Endodermal cell (in vitro differentiated cells): ENCODE measurements at places on chromosomes 2 and 18. TPM values are rescaled to one million over a fixed set of nuclear protein-coding genes. Genes with fewer than 3 reads are reported as not detected.

DNA sequence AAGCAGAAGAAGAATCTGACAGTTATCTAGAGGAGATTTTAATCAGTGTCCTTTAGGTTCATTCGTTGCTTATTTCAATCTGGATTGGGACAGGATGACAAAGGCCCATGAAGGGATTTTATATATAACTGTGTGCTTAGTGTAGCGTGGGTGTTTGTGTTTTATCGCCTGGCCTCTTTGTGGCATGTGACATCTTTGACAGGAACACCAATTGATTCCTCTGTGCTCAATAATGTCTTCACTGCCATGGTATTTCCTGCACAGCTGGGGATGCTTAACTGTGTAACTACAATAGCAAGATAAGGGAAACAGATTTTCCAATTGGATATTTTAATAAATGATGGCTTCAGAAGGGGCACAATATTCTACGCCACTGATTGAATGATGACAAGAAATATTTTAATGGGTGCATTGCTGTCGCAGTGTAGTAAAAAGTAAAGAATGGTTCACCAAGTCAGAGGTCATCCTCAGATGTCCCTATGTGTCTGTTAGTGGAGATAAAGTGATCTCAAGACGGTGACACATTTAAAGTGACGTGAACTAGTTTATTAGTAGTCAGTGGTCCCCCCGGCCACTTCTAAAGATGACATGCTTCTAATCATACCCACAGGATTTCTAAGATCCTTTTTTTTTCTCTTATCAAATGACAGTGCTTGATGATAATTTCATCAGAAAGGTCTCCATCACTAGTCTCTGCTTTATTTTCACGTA is 160.4 kb downstream of the AGAP1 start:
- H3K27ac ChIP-seq: peak overlapping the region; percentile 9
- no peaks in the 10 kb centered on the region for H3K27me3 ChIP-seq
- peaks cover 4% of the 10 kb centered on the region for H3K4me1 ChIP-seq

RTP5 gene
- not detected in 2 replicates for total RNA-seq

DNA sequence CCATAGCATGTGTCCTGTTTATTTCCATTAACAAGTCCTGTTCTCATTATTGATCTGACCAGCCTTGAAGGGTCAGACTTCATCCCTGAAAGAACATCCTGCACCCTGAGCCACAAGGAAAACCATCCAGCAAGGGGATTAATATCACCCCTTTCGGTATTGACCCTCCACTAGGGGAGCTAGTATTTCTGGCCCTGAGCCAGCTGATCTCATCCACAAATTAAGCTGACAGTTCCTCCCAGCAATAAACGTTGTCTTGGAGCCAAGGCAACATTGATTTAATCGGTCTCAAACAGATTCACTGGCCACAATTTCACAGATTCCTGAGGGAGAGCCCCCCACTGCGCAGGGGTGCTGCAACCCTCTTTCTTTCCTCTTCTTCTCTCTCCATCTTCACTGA is 353.1 kb upstream of the FANCL start:
- no peaks in the 10 kb centered on the region for H3K36me3 ChIP-seq
- H3K27me3 ChIP-seq: no peaks in the 10 kb centered on the region
- no peak overlapping the region for H3K4me3 ChIP-seq
- H3K4me1 ChIP-seq: no peaks in the 10 kb centered on the region

DNA sequence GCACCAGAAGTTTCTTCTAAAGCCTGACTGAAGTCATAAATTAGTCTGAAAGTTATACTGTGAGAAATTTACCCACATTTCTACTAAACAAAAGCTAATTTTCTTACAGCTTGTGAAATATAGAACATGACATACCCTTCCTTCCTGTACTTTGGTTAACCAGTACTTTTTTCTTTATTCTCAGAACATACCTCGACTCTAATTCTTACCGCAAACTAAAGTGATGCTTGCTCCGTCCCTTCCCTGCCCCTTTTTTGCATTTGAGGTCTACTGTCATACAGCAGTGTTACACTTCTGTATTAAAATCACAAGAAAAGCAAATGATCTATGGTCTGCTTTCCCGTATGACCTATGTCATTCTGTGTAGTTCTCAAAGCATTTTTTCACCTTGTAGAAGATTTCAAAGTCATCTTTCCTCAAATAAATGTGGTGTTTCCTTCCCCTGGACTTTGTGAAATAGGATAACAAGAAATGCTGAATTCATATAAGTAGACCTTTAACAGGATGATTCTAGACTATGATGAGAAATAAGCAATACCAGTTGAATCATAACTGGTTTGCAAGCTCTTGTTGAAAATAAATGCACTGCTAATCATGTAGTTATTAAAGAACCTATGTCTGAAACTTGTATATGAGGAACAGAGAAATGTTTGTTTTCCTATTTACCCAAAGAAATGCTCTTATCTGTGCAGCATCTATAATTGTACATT is 30.4 kb downstream of the CYTIP start:
- H3K27ac ChIP-seq: no peak overlapping the region
- no peak overlapping the region for H3K4me3 ChIP-seq
- no peak for DNase-seq
- no peaks in the 10 kb centered on the region for H3K4me1 ChIP-seq
- no peaks in the 10 kb centered on the region for H3K36me3 ChIP-seq
- H3K27me3 ChIP-seq: peaks cover 21% of the 10 kb centered on the region

MROH2A gene
- total RNA-seq: not detected in 2 replicates

SNX17 gene
- 77.6 to 92.6 TPM (median 89.3 TPM) in 3 replicates for total RNA-seq

MLPH gene
- total RNA-seq: 1.0 to 2.0 TPM (median 1.0 TPM) in 3 replicates

GRCh38 chr18:50250935-50251334 is 15.4 kb downstream of the CFAP53 start:
- no peaks in the 10 kb centered on the region for H3K27me3 ChIP-seq
- H3K27ac ChIP-seq: no peak overlapping the region
- H3K4me3 ChIP-seq: no peak overlapping the region
- no peaks in the 10 kb centered on the region for H3K4me1 ChIP-seq
- DNase-seq: no peak
- no peaks in the 10 kb centered on the region for H3K36me3 ChIP-seq

GRCh38 chr18:80147037-80147417 is 38.0 kb downstream of the ADNP2 start:
- peak; percentile 50 for DNase-seq
- H3K27ac ChIP-seq: no peak overlapping the region
- no peak overlapping the region for H3K4me3 ChIP-seq
- no peaks in the 10 kb centered on the region for H3K27me3 ChIP-seq
- H3K4me1 ChIP-seq: no peaks in the 10 kb centered on the region

GRCh38 chr18:11526675-11527074 is 82.7 kb upstream of the SLC35G4 start:
- H3K27ac ChIP-seq: no peak overlapping the region
- no peaks in the 10 kb centered on the region for H3K27me3 ChIP-seq
- no peaks in the 10 kb centered on the region for H3K4me1 ChIP-seq
- DNase-seq: no peak
- no peak overlapping the region for H3K4me3 ChIP-seq
- H3K36me3 ChIP-seq: no peaks in the 10 kb centered on the region

DNA sequence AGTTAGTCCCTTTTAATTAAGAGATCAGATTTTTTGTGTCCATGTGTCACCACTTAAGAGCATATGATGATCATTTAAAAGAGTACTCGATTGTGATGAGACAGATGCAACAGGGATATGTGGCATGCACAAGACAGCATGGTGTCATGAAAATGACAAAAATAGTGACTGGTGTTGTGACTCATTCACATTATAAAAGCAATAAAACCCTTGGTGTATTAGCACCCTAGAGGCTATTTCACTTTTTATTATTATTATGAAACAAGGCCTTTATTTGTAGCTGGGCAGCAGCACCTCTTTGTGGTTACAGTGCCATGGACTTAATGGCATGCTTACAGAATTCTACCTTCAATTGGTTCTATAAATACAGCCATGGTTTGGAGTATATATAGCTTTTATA is 1296.0 kb upstream of the ZEB2 start:
- no peak overlapping the region for H3K4me3 ChIP-seq
- H3K27me3 ChIP-seq: no peaks in the 10 kb centered on the region
- no peaks in the 10 kb centered on the region for H3K36me3 ChIP-seq

DNA sequence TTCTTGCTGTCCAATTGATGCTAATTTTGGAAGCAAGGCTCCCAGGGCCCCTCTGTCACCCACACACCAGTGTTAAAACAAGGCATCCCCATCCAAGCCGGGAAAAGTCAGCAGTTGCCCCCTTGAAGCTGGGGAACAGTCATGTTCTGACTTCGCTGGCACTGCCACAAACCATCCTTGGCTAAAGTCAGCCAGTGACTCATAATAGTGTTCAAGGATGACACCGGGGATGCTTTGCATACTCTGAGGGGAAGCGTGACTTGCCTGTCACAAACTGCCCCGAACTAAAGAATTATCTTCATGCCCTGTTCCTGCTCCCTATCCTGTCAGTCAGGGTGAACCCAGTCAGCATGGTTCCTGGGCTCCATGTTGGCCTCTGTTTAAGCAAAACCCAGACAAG is 37.0 kb downstream of the TGFA start:
- H3K4me1 ChIP-seq: no peaks in the 10 kb centered on the region
- no peaks in the 10 kb centered on the region for H3K27me3 ChIP-seq
- DNase-seq: peak; percentile 19
- no peak overlapping the region for H3K27ac ChIP-seq

DNA sequence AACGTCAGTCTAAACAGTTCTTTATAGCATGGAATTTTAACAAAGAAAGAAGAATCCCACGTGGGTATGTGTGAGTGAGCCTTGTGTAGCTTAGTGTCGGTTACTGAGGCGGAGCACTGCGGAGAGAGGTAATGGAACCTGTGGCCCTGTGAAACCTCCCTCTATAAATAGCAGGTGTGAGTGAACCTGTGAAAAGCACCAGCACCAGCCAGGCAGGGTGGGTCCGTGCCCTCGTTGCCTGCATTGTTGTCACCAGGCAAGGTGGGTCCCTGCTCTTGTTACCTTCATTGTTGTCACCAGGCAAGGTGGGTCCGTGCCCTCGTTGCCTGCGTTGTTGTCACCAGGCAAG is 4.7 kb downstream of the CTDP1 start:
- no peaks in the 10 kb centered on the region for H3K27me3 ChIP-seq
- no peak overlapping the region for H3K27ac ChIP-seq
- peaks cover 10% of the 10 kb centered on the region for H3K36me3 ChIP-seq
- H3K4me1 ChIP-seq: peaks cover 24% of the 10 kb centered on the region
- no peak overlapping the region for H3K4me3 ChIP-seq

DNA sequence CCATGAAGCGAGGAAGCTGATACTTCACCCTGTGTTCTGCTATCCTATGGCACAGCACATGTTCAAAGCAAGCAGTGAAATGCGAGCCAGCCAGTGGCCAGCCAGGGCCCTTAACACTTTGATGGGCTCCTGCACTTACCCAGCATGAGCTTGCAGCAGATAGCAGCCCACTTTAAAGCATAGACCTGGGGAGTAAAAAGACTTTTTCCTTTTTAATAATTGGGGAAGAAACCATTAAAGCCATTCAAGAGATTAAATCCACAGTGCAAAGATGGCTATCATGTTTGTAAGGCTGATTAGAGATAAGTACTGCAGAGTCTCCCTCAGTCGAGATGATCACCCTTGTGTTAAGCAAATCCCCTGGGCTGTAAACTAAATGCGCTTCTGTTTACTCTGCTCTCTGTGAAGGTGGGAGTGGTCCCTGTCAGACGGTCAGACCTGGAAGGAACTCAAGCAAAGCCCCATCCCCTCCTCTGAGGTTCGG is 15.7 kb downstream of the CCBE1 start:
- no peak overlapping the region for H3K4me3 ChIP-seq
- no peak overlapping the region for H3K27ac ChIP-seq
- peaks cover 7% of the 10 kb centered on the region for H3K4me1 ChIP-seq
- H3K36me3 ChIP-seq: no peaks in the 10 kb centered on the region
- DNase-seq: peak; percentile 82

DNA sequence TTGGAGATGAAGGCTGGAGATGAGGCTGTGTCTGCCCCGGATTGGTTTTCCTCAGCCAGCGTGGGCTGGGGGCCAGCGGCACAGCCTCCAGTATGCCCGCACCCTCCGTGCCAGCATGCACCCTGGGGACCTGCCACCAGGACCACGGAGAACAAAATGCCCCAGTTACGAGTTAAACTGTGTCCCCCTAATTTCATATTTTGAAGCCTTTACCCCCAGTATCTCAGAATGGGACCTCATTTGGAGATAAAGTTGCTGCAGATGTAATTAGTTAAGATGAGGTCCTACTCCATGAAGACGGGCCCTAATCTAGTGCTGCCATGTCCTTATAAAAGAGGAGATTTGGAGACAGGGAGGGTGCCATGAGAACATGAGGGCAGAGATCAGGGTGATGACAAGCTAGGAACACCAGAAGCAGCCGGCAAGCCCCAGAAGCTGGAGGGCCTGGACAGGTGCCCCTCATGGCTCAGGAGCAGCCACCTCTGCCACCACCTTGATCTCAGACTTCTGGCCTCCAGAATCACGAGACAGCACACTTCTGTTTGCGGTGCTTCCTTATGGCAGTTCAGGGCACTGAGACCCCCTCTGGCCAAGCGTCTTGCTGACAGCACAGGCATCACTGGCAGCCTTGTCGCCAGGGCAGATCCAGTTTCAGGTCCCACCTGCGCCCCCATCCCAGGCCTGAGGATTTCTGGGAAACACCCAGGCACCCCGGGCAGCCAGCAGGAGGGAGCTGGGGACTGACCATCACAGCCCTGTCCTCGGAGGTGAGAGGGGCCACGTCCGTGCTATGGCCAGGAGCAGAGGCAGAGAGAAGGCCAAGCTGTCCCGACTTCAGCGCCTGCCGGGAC is 29.4 kb downstream of the KIF1A start:
- no peak for DNase-seq
- H3K36me3 ChIP-seq: no peaks in the 10 kb centered on the region
- H3K4me3 ChIP-seq: no peak overlapping the region
- no peaks in the 10 kb centered on the region for H3K27me3 ChIP-seq

PAX3 gene
- total RNA-seq: not detected in 3 replicates

KCNF1 gene
- total RNA-seq: 15.0 and 17.0 TPM in 2 replicates

CDH19 gene
- not detected in 3 replicates for total RNA-seq

GRCh38 chr2:224799691-224800090 is 83.5 kb upstream of the CCDC195 start:
- no peak for DNase-seq
- H3K36me3 ChIP-seq: no peaks in the 10 kb centered on the region
- H3K27ac ChIP-seq: no peak overlapping the region
- H3K4me3 ChIP-seq: no peak overlapping the region
- no peaks in the 10 kb centered on the region for H3K27me3 ChIP-seq
- no peaks in the 10 kb centered on the region for H3K4me1 ChIP-seq

DNA sequence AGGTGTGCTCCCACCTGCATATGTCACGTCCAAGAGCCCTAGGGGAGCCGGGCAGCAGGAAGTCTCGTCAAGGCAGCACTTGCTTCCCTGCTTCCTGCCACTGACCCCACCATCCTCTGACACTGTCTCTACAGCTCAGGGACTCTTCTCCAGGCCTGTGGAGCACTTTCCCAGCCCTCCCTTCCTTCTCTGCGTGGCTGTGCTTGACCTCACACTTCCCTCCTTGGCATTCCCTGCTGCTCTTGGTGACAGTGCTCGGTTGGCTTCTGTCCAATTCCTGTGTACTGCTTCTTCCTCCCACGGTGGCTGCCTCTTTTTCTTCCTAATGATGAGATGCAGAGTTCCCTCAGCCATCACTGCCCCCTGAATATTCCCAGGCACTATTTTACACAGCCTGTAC is 2.8 kb downstream of the CIDEA start:
- no peaks in the 10 kb centered on the region for H3K36me3 ChIP-seq
- H3K4me1 ChIP-seq: peaks cover 3% of the 10 kb centered on the region
- DNase-seq: no peak
- peaks cover 60% of the 10 kb centered on the region for H3K27me3 ChIP-seq

ZFP36L2 gene
- total RNA-seq: 74.9 and 77.1 TPM in 2 replicates

- H3K4me3 ChIP-seq: no peak overlapping the region
- no peak overlapping the region for H3K27ac ChIP-seq
- H3K27me3 ChIP-seq: no peaks in the 10 kb centered on the region
- DNase-seq: no peak
- H3K4me1 ChIP-seq: peaks cover 5% of the 10 kb centered on the region
These were observed 10.7 kb downstream of the TNS1 start for GRCh38 chr2:217992061-217992460.

PROM2 gene
- 1.8 to 2.4 TPM (median 2.3 TPM) in 3 replicates for total RNA-seq
